GF-D8 (cell line): ENCODE measurements at places on chromosomes 3 and 15.

- no peak for DNase-seq
These were observed 524.7 kb upstream of the ZNF717 start for GRCh38 chr3:76310089-76310488.

- no peak for DNase-seq
These were observed 155.2 kb upstream of the UBE2E1 start for GRCh38 chr3:23650371-23651140.

GRCh38 chr3:134327594-134327975 lies 46.7 kb downstream of the AMOTL2 start:
- DNase-seq: no peak

DNA sequence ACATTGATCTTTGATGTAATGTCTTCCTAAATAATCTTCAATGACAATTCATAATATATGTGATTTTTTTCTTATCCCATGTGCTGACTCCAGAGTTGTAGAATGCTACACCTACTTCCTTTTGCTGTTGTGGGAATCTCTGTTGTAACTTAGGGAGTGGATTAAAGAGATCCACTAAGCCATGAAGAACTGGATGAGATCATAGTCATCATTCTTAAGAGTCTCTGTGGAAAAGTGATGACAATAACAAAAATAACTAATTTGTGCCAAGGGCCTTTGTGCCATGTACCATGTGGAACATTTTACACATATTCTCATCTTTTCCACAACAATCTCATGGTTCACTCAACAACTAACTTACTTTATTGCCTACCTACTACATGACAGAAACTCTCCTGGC lies 162.9 kb upstream of the PDZRN3 start:
- no peak for DNase-seq

GRCh38 chr3:43180027-43180426 lies 74.1 kb upstream of the POMGNT2 start:
- peak; percentile 44 for DNase-seq

DNA sequence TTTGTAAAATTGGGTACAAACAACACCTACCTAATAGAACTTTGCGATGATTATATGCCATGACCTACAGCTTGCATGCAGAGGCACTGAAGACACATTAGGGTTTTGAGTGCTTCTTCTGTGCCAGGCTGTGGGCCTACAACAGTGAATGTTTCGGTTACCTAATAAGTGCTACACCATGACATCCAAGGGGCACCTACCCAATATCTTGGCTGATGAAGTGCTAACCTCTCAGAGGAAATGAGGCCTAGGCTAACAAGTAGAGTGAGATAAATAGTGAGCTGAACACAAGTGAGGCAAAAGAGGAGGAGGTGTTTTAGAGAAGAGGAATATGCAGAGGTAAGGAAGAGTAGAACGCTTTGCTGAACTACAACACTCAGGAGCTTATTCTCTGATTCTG lies 12.2 kb upstream of the RASGRP1 start:
- no peak for DNase-seq

DNA sequence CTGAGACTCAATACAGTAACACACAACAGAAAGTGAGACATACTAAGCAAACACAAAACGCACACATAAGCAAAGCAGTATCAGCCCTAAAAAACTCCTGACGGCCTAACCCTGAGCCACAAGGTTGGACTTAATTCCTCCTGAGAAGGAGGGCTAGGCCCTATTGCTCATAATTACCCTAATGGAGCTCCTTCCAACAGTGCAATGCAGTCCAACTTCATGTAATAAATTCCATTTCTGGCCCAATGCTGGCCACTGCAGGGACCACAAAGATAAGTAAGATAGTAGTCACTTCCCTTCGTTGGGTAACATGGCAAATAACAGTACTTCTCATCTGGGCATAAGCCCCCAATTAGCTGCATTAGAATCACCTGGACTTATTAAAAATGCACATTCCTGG lies 4.2 kb downstream of the VPS39 start:
- no peak for DNase-seq

DNA sequence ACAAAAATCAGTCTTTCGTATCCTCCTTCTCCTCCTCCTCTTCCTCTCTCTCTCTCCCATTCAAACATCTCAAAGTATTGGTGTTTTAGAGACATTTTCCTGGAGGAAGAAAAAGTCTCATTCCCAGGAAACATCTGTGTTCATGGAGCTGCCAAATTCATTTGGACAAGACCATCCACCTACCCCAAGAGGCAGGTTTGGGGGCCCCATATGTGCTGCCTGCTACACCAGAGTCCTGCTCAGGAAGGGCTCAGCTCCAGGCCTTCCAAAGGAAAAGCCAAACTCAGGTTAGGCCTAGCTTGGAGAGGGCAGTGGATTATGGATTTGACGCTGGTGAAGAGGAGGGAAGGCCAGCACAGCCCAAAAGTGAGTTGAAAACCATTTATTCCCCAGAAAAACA lies 131.2 kb downstream of the SRGAP3 start:
- DNase-seq: no peak

DNA sequence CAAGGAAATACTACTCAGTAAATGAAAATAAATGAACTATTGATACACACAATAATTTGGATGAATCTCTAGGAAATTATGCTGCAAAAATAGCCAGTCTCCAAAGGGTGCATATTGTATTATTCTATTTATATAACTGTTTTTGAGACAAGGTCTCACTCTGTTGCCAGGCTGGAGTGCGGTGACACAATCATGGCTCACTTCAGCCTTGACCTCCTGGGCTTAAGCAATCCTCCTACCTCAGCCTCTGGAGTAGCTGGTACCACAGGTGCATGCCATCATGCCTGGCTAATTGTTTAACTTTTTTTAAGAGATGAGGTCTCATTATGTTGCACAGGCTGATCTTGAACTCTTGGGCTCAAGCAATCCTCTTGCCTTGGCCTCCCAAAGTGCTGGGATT lies 12.5 kb downstream of the KLHDC8B start:
- DNase-seq: no peak

DNA sequence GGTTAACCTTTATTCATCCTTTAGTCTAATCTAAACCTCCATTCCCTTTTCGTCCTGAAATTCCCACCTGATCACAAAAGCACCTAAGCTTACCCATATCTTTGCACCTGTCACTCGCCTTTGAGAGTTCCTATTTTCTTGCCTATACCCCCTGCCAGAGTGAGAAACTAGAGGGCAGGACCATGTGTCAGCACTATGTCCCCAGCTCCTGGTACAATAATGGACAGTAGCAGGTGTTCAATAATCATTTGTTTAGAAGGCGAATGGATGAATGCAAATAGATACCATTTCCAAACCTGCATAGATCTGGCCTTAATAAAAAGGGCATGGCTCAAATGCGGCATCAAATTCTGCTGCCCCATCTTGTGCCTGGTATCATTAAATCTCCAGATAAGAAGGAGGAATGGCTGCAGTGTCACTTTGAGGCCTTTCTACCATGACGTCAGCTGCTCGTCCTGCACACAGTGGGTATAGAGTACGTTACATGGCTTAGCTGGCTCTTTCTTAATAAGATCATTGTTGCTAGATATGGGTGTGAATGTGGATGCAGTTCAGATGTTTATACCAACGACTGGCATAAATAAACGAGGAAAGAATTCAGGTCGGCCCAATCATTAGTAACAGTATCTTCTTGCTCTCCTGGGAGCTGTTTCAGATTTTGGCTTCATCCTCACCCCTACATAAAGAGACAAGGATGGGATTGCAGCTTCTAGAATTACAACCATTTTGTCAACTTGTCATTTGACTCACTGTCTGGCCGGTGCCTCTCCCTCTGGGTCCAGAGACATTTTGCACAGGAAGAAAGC lies 148.7 kb downstream of the RORA start:
- no peak for DNase-seq

- DNase-seq: no peak
These were observed 33.4 kb downstream of the MUC20 start for GRCh38 chr3:195754141-195754540.

- DNase-seq: no peak
These were observed 1090.0 kb downstream of the OTOL1 start for GRCh38 chr3:162586591-162586990.

- DNase-seq: no peak
These were observed 378.3 kb downstream of the CNTN4 start for GRCh38 chr3:2476996-2477395.

DNA sequence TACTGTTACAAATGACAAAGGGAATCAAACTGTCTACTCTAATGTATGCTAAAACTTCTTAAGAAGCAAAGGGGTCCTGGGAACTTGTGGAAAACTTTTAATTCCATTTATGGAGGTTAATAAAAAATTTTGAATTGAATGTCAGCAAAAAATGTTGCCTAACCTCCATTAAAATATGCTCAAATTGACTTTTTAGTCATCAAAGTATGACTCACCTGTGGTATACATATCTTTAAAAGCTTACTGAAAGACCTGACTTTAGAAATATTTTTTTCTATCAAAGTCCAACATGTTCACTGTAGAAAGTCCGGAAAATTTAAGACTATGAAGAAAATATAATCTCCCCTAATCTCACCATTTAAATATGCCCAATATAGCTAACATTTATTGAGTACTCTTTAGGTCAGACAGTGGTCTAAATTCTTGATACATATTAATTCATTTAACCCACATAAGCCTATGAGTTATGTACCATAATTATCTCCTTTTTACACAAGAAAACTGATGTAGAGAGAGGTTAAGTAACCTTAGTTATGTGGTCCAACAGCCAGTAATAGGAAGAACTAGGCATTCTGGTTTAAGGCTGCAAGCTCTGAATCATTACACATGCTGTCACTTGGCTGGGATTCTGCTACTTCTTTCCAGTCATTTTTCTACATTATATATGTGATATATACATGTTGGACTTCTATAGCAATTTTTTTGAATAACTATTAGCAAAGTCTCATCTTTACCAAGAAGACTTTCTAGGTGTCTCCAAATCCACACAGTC lies 83.6 kb downstream of the PDZRN3 start:
- no peak for DNase-seq

DNA sequence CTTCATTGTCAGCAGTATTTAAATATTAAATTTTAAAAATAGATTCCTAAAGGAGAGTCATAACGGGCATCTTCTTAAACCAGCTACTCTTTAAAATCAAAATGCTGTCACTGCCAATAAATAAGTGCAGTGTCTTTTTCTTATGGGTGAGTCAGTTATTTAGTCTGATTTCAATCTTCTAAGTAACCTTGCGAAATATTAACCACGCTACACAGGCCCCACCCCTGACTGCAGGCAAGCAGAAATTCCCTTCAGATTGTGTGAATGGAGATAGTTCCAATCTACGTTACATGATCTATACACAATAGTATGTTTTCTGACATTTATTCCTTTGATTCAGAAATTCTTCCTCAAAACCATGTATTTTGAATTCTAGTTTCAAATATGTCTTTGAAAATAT lies 141.5 kb downstream of the GADL1 start:
- peak; percentile 14 for DNase-seq

GRCh38 chr3:105836533-105836932 lies 32.3 kb downstream of the CBLB start:
- DNase-seq: no peak

DNA sequence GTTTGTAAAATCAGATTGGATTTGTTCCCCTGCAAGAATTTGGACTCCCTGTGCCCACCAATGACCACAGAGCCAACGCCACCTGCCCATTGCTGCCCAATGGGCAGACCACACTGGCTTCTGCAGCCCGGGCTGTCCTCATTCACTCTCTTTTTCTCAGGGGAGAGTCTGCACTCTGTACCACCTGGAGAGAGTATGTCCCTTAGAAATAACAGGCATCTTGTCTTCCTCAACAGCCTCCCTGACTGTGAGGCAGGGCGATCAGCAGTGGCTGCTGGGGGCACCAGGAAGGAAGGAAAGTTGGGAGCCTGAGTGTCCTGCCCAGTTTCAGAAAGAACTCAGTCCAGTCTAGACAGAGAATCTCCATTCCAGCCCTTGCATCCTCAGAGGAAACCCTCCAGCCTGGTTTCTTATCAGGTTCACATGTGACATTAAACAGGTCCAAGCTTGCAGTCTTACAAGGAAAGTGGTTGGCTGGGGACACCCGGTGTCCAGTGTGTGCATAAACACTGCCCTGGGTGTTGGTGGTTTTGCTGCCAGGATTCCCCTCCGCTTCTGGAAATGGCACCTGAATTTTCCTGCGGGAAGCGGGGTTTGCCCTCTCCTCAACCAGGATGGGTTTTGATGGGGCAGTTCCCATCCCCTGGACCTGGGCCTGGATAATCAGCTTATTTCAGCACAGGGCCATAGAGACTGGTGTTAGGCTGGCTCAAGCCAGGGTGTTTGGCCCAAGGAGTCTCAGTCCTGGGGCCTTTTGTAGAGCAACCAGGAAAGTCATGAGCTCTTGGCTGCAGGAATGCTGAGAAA lies 37.2 kb downstream of the SSUH2 start:
- no peak for DNase-seq

- no peak for DNase-seq
These were observed 982.9 kb downstream of the TUSC7 start for GRCh38 chr3:117692416-117692995.

DNA sequence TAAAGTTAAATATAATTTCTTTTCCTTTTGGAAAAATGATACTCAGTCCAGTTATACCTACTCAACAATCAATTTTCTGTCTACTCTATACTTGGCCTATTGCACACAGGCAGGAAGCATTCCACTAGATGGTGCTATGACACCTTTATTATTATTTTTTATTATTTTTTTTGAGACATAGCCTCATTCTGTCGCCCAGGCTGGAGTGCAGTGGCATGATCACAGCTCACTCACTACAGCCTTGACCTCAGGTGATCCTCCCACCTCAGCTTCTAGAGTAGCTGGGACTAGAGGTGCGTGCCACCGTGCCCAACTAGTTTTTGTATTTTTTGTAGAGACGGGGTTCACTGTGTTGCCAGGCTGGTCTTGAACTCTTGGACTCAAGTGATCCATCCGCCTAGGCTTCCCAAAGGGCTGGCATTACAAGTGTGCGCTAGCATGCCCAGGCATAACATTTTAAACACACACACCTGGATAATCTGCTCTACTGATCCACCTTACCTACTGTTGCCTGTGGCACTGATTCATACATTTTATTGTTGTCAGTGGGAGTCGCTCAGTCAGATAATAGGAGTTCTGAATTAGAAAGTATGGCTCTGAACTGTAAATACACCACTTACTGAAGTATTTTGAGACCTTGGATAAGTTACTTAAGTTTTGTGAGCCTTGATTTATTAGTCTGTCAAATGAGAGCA lies 56.2 kb downstream of the EIF3J start:
- no peak for DNase-seq

GRCh38 chr3:11610044-11610671 lies 33.6 kb downstream of the VGLL4 start:
- DNase-seq: no peak
